ENCODE measurements at places on chromosomes 16 and 17.
A peak's percentile ranks its signal among the peaks of the same experiment; 100 is the strongest.

DNA sequence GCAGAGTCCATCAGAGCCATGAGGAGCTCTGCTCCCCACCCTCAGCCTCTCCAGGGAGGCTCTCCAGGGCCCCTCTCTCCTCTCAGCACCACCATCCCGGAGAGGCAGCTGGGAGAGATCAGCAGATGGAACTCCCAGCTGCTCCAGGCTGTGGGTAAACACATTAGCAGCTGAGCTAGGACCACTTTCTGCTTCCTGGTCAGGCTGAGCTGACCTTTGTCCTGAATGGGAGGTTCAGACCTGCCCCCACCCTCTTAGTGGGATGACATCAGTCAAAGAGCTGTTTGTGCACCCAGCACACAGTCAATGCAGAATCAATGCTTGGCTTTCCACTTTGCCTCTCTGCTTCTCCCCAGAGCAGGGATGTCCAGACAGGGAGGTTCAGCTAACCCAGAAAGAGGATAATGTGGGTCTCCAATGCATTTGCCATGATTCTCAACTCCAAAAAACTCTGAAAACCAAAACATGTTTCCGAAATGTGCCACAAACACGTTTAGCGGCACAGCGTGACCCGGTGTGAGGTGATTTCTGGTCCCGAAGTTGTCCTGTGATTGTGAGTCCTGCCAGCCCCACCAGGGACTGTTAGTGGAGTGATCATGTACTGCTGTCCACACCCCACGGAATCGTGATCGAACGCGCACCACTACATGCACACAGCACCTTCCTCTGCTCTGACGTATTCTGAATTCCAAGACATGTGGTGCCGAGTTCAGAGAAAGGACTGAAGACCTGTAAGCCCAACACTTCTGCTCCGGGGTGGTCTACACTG is 6.7 kb downstream of the GPR142 start:
- no peak for DNase-seq

- peak; percentile 42 for DNase-seq
These were observed 16.5 kb downstream of the SCNN1B start for GRCh38 chr16:23318639-23319038.

- DNase-seq, result no peak
These were observed 4.6 kb upstream of the STARD3 start for GRCh38 chr17:39632153-39632941.

GRCh38 chr17:29177871-29178749 is 2.1 kb downstream of the MYO18A start:
- no peak for DNase-seq

DNA sequence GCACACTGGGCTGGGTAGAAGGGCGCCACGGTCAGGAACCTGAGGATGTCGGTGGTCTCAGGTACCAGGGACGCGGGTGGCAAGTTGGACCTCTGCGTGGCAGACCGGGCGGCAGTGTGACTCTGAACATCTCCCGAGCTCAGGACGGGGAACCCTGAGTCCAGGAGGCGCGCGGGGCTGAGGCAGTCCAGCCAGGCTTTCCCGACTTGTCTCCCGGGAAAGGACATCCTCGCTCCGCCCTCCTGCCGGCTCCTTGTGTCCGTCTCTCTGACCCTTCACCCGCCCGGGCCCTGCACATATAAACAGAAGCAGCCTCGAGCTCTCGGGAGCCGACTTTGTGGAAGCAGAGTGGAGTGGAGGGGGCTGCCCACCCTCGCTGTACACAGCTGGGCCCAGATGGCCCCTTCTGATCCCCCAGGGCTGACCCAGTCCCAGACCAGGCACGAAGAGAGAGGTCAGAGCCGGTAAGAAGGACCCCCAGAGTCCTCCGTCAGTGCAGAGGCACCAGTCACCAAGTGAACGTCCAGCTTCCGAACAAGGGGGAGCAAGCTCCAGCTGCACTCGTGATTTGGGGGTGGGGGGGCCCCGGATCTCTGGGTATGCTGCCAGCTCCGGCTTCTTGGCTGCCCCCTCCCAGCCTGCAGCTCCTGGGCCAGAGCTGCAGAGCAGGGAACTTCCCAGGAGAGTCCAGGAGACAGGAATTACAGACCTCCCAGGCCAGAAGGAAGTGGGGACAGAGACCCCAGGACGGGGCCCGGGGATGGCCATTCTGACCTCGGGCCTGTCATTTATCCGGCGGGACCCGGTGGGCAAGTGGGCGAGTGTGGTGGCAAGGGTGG is 8.5 kb upstream of the P2RX1 start:
- no peak for DNase-seq

Measured in NCI-H1105 treated with DMSO at 0.1 percent for 48 hours (cell line).